ENCODE measurements at places on chromosomes 6 and 20.

GRCh38 chr6:16333580-16333979 is 95.2 kb downstream of the GMPR start:
- no peak for DNase-seq

- DNase-seq, result no peak
Measured at GRCh38 chr6:157877573-157878438, 54.8 kb downstream of the SNX9 start.

GRCh38 chr6:147944122-147944521 is 398.5 kb upstream of the SASH1 start:
- DNase-seq, result no peak

DNA sequence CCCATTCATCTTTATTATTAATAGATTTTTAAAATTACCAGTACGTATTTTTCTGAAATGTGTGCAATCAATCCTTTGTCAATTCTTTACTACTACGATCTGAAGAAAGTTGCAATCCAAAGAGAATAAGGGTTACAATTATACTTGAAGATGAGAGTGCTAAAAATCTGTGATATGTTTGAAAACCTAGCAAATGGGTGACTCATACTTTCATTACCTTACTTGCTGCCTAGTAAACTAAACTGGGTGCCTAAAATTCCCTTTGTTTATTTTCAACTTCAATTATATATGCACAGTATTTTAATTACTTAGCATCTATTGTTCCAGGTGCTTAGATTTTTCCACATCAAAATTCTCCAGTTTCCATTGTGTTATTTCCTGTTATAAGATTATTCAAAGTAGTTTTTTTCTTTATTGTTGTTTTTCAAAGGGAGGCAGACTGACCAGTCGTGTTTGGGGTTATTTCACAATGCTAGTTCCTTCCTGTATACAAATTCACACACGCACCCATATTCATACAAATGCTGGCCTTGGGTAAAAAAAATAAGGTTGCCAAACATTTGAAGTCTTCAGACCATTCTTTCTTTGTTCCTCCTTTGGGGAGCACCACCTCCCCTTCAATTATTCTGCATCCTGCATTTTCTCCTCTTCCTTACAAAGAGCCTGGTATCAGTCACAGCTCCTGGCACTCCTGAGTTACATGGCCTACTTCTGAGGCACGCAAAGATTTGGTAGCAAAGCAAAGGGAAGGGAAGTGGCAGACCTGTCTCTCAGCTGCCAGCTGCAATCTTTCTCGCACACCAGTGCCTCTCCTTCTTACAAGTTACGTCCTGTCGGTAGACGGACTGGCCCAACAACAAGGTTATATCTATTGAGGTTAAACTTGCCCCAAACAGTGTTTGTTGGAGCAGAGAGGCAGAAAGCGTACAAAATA is 16.2 kb upstream of the FAM135A start:
- no peak for DNase-seq

DNA sequence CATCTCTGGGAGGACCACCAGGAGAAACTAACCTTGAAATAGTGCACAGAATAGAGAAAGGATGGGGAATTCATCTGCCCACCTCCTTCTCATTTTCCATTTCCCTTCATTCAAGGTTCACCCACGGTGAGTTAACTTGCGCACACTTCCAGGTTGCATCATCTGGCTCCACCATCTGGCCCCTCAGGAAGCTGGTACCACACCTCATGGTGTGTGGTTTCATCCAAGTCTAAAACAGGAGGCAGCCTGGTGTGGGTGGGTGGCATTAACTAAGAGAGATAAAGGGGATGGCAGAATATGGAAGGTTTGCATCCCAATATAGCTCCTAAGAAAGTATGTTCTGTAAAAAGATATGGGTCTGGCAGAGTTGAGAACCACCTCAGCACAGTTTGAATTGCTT is 3.8 kb downstream of the ZNF334 start:
- no peak for DNase-seq

- no peak for DNase-seq
Measured at GRCh38 chr6:166766769-166767168, 139.7 kb upstream of the RPS6KA2 start.

- no peak for DNase-seq
Measured at GRCh38 chr20:49696594-49696993, 17.1 kb downstream of the B4GALT5 start.

Data from fibroblast of skin of left biceps (primary cell).